ENCODE measurements at places on chromosomes 16 and 17.

DNA sequence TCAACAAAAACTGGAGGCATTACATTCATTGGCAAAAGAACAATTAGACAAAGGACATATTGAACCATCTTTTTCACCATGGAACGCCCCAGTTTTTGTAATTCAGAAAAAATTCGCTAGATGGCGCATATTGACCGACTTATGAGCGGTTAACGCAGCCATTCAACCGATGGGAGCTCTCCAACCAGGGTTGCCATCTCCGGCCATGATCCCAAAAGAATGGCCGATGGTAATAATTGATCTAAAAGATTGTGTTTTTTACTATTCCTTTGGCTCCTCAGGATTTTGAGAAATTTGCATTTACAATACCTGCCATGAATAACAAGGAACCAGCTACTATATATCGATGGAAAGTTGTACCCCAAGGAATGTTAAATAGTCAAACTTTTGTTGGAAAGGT lies 21.4 kb downstream of the ALOX15B start:
- DNase-seq, result peak; percentile 57

DNA sequence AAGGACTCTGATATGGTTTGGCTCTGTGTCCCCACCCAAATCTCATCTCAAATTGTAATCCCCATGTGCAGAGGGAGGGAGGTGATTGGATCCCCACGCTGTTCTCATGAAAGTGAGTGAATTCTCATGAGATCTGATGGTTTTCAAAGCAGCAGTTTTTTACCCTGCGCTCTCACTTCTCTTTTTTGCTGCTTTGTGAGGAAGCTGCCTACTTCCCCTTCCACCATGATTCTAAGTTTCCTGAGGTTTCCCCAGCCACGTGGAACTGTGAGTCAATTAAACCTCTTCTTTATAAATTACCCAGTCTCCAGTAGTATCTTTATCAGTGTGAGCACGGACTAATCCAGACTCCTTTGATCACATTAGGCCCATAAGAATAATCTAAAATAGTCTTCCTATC lies 719.7 kb upstream of the CDH8 start:
- DNase-seq, result no peak

DNA sequence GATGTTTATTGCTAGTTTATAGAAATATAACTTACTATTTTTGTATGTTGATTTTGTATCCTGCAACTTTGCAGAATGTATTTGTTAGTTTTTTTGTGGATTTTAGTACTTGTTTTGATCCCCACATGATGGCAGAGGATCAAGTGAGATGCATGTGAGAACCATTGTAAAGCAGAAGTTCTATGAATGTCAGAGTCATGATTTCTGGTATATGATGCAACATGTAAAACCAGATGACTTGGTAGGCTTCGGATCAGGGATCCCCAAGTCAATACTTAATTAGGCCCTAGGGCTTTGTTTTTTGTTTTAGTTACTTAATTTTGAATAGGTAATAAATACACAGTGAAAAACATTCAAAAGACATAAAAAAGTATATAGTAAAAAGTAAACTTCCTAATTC lies 45.8 kb downstream of the ESRP2 start:
- no peak for DNase-seq

GRCh38 chr16:70651524-70651923 lies 5.2 kb downstream of the IL34 start:
- no peak for DNase-seq

GRCh38 chr17:66549311-66549704 lies 246.9 kb downstream of the PRKCA start:
- no peak for DNase-seq

DNA sequence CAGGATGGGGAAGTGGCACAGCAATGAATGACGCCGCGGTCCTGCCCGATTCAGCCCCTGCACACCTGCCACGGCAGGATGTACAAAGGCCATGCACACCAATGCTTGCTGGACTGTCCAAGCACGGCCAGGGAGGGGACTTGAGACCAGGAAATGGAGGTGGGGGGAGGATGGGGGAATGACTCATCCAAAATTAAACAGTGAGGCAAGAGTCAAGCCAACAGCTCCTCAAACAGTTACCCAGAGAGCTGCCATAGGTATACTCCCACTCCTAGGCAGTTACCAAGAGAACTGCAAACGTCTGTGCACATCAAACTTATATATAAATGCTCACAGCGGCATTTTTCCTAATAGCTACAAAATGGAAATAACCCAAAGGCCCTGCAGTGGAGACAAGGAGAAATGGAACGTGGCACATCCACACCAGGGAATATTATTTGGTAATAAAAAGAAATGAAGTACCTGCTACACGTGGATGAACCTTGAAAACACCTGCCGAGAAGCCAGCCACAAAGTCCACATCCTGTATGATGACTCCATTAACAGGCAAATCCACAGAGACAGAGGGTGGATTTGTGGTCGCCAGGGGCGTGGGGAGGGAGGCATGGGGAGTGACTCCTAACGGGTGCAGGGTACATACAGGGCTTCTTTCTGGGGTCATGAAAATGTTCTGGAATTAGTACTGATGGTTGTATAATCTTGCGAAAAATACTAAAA lies 54.1 kb downstream of the VAC14 start:
- DNase-seq, result no peak

DNA sequence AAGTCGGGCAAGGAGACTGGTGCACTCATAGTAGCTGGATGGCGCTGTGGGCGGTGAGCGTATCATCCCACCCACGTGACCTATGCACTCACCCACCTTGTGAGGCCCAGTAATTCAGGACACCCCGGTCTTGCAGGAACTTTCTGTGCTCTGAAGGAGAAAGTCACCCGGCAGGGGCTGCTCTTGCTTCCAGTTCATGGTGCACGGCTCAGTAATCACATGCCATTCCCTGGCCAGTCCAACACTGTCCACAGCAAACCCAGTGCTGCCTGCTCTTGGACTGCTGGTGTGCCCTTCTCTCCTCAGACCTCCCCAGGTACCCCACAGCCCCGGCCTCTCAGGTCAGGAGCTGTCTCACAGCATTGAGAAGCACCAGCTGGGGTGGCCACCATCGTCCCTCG lies 16.4 kb upstream of the RHBDF2 start:
- DNase-seq, result no peak

DNA sequence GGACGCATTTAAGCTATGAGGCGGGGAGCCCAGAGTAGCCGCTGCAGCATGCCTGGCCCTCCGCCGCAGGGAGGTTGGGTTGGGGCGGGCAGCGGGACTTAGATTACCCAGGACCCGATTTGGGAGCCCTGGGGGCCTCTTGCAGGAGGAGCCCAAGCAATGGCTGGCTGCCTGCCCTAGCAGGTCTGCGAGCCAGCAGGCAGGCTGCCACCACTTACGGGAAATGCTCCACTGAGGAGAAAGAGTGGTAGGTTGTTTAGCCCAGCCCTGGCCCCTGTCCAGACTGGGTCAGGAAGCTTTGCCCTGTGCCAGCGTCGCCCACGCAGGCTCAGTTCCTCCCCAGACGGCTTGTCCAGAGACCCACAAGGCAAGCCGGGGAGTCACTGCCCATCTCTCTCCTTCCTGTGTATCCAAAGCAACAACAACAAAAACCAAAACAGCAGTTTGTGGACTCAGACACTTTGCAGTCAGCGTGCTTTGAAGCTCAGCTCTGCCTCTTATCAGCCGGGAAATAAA lies 10.3 kb upstream of the TVP23A start:
- no peak for DNase-seq

DNA sequence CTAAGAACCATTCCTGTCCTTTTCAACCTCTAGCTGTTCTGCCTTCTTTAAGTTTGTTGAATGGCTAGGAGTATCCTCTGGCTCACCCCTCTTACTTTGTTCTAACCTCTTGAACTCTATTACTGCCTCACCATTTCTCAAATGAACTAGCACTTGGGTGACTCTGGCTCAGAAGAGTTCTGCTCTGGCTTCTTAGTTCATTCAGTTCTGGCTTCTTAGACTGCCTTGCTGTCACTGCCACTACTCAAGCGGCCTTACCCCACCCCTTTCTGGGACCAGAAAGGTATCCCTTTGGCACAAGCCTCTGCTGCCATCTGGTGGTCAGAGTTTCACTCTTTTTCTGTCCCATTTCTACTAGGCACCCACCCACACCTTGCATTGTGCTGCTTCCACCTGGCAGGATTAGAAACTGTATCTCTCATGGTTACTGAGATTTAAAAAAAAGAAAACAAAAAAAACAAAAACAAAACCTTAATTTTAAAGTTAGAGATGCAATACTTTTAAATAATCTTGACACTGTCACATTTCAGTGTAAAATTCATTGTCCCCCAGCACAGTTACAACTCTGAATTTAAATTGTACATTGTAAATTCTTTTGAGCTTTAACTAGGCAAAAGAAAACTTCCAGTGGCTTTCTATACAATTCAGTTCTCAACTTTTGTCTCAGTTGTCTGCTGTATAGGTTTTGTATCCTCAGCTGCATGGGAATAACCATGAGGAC lies 6.9 kb upstream of the ABCA10 start:
- peak; percentile 81 for DNase-seq

DNA sequence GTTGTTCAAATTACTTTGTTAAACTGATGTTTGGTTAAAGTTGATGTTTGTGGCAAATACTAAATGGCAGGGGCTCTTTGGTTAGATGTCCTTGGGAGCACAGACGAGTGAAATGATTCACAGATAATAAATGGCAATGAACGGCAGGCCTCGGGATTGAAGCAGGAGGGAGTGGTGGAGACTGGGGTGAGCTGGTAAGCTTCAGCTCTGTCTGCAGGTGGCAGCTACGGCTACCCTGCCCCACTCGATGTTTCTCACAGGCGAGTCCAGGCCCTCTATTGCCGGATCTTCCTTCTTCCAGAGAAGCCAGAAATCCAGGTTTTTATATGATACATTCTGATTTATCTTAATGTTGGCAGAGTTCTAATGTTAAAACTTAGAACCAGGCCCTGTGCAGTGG lies 144.8 kb upstream of the CACNG5 start:
- DNase-seq, result no peak

- peak; percentile 40 for DNase-seq
Measured at GRCh38 chr16:71807905-71808592, 585 bp downstream of the AP1G1 start.

DNA sequence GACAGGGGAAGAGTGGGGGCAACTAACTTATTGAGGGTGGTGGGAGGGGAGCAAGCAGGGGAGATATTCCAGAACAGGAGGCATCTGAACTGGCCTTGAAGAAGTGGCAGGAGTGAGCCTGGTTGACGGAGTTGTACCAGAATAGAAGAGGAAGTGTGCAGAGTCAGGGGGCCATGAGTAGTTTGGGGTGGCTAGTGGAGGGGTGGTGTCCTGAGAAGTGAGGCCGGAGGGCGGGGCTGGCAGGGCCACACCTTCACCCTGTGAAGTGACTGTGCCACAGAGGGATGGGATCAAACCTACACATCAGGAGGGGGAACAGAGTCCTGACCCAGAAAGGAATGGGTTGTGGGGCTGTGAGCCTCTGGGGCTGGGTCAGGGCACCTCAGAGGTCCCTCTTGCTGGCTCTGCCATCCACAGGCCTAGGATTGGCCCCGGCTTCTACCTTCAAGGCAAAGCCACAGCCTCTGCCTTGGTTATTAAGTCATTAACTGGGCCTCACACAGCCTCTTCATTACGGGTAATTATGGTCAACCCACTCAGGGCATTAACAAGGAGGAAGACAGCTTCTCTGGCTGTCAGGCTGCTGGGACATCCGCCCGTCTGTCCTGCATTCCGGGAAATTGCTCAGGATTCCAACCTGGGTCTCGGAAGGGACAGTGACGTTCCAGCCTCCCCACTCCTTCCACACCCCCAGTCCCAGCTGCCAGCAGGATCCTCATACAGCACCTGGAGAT lies 12.7 kb downstream of the SPNS2 start:
- DNase-seq, result no peak

DNA sequence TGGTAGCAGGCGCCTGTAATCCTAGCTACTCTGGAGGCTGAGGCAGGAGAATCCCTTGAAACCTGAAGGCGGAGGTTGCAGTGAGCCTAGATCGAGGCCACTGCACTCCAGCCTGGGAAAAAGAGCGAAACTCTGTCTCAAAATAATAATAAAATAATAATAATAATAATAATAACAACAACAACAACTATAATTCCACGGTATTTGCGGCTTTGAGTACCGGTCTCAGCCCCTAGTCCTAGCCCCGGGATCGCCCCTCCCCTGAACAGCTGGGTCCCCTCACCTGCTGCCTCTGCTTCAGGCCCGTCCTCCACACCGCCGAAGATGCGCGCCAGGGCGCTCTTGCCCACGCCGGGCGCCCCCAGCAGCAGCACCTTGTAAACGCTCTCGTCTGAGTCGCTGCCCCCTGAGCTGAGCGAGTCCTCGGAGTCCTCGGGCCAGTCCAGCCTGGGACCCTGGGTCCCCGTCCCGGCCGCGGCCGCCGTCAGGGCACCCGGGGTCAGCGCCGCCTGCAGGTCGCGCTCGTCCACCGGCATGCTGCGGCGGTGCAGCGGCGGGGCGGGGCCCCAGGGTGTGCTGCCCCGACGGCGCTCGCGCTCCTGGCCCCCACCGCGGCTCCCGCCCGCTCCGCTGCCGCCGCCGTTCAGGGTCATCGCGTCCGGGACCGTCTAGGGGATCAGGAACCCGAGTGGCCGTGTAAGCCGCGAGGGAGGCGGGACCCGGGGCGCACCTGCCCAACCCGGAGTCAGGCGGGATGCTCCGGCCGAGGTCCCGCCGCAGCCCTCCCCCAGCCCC lies 611 bp downstream of the RRAD start:
- peak; percentile 42 for DNase-seq

DNA sequence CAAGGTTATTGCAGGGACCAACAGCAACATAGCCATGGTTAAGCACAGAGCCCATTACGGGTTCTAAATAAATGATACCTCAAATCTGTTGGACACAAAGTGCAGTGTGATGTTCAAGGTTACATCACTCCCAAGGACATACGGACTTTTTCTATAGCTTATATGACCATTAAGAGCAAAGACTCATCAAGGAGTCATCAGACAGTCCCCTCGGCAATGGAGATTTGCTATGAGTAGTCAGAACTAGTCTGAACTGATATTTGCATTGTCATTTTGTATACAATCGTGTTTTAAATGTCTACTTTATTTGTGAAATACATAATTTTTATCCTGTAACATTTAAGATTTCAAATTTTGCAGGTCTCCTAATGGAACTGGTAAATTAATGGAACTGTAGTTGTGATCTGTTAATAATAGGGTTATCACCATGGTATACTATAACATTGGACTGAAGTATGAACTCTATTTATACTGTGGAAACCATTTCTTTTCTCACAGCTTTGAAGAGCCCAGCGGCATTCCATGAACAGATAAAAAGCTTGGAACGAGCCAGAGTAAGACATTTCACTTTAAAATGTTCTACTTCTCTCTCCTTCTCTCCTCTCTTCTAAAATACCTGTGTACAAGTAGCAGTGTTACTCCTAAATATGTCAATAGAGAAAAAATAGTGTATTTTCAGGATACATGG lies 140.9 kb downstream of the MRTFB start:
- DNase-seq, result no peak

DNA sequence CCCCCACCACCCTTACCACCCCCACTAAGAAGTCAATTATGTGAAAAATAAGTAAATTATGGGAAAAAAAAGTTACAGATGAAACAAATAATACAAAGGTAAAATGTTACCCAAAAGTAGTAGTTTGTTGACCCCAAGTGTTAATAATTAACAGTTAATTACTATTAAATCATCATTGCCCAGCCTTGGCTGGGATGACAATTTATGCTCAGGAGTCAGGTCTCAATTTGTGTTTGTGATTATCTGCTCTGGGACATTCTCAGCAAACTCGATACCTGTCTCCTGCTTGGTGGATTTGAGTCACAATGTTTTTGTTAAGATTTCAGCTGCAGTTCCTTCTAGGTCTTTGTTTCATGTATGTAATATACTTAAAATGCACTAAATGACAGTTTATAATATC lies 172.3 kb upstream of the IRX3 start:
- DNase-seq, result no peak
